Spinal cord (tissue), 10 donors: ENCODE measurements at places on chromosomes 11 and 22.

- H3K4me3 ChIP-seq, result no peak overlapping the region
- DNase-seq, result no peak
- H3K36me3 ChIP-seq, result no peaks in the 10 kb centered on the region
- H3K27me3 ChIP-seq, result peaks cover 53% of the 10 kb centered on the region
- H3K4me1 ChIP-seq, result peaks cover 25% of the 10 kb centered on the region
Observed at GRCh38 chr22:50535113-50535512, 5.3 kb upstream of the TYMP start.

DNA sequence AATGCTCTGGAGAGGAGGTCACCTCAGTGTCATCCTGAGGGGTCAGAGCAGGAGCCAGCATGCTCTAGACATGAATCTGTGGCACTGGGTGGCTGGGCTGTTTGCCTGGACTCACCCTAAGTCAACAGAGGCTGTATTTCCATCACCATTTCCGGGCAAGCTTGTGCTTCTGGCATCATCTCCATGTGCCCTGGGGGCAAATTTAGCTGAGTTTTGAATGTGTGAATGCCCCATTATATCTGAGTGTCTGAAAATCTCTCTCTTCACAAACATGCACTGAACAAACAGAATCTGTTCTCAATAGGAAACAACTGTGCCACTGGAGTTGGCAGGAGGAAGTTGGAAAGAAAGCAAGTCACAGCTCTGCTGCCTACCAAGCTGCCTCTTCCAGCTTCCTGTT, 356.2 kb downstream of the GRM5 start:
- peaks cover 3% of the 10 kb centered on the region for H3K4me1 ChIP-seq
- no peaks in the 10 kb centered on the region for H3K27me3 ChIP-seq
- DNase-seq, result peak; percentile 9
- peak overlapping the region; percentile 20 for H3K27ac ChIP-seq

DNA sequence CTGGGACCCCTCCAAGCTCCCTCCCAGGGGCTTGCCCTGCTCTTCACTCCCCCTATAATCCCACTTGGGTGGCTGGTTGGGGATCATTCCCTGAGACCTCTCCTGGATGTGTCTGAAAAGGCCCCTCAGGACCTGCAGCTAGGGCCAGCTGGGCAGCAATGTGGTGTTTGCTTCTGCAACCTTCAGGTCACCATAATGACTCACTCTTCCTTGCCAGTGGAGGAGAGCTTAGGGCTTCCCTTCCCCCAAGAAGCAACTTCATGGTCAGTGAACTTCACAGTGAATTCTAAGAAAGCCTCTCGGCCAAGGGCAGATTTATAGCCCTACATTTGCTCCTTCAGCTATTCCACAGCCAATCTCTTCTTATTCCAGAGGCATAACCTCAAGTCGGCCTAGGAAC, 45.1 kb upstream of the TSPAN18 start:
- H3K27ac ChIP-seq, result no peak overlapping the region
- H3K27me3 ChIP-seq, result no peaks in the 10 kb centered on the region
- H3K36me3 ChIP-seq, result no peaks in the 10 kb centered on the region
- peaks cover 8% of the 10 kb centered on the region for H3K4me1 ChIP-seq
- no peak overlapping the region for H3K4me3 ChIP-seq
- DNase-seq, result no peak

GRCh38 chr11:46877580-46877979, 31.5 kb upstream of the CKAP5 start:
- DNase-seq, result no peak
- H3K4me1 ChIP-seq, result no peaks in the 10 kb centered on the region
- peaks cover 69% of the 10 kb centered on the region for H3K36me3 ChIP-seq
- H3K27ac ChIP-seq, result no peak overlapping the region

DNA sequence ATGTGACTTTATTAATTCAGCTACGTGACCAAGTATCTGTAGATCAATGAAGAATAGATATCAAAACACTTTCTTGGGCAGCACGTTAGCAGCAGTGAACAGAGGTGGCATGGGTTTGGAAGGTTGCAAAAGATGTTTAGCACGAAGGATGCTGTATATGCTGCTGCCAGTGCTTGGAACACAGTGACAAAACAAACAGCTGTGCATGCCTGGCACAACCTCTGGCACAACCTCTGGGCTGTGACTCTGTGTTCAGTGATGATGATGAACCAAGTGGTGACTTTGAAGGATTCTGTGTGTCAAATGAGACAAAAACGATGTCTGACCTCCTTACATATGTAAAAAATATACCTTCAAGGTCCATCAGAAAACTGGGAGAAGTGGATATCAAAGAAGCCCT, 104.7 kb downstream of the TBC1D22A start:
- no peaks in the 10 kb centered on the region for H3K36me3 ChIP-seq
- no peaks in the 10 kb centered on the region for H3K27me3 ChIP-seq
- H3K4me3 ChIP-seq, result no peak overlapping the region
- H3K27ac ChIP-seq, result no peak overlapping the region
- peaks cover 5% of the 10 kb centered on the region for H3K4me1 ChIP-seq

GRCh38 chr11:108897071-108897481, 232.2 kb downstream of the DDX10 start:
- DNase-seq, result no peak
- H3K27ac ChIP-seq, result no peak overlapping the region

- peaks cover 27% of the 10 kb centered on the region for H3K4me1 ChIP-seq
- H3K4me3 ChIP-seq, result no peak overlapping the region
- DNase-seq, result no peak
- no peak overlapping the region for H3K27ac ChIP-seq
Observed at GRCh38 chr11:79381036-79381435, 59.8 kb downstream of the TENM4 start.

DNA sequence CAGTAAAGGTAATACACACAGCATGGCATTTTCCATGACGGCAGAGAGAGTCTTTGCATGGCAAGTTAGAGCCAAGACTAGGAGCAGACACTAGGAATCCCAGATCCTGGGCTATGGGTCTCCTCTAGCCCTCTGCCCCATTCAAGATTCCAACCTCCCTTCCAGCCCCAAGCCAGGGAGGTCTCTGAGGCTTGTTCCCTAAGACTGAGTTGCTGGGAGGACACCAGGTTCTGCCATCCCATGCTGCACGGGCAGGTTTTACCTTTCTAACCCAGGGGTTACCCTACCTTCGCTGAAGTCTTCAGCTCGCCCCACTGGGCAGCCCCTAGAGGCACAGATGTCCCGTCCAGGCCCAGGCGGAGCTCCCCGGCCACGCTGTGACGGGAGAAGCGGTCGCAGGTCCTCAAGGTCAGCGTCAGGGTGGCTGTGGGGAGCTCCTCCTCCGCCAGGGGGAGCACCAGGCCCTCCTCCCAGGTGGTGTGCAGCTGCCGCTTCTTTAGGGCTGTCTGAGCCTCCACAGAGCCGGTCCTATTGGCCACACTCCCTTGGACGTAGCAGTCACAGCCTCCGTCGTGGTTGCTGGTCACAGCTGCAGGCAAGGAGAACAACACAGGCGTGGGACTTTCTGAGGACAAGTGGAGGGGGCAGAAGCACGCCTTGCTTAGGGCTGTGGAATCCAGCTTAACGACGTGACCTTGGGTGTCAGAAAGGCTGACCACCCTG, 33.8 kb downstream of the SYT13 start:
- no peak for DNase-seq
- no peak overlapping the region for H3K27ac ChIP-seq
- H3K4me3 ChIP-seq, result no peak overlapping the region
- H3K36me3 ChIP-seq, result peaks cover 18% of the 10 kb centered on the region
- H3K4me1 ChIP-seq, result peaks cover 9% of the 10 kb centered on the region
- H3K27me3 ChIP-seq, result peaks cover 2% of the 10 kb centered on the region

DNA sequence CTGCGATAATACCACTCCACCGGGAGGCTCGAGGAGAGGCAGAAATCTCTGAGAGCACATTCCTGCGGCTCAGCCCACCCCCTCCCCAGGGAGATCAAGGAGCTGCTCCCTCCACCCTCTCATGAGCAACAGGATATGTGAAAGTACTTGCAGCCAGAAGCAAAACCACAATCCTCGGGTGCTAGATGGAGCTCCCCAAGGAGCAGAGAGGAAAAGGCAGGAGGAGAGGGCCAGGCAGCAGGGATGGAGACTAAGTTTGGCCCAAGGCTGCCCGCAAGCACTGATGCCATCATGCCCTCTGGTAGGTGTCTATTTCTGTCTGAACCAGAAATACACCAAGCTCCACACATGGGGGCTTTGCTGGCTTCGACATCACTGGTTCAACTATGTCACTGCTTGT, 22.3 kb downstream of the VPS37C start:
- H3K36me3 ChIP-seq, result peaks cover 27% of the 10 kb centered on the region
- H3K4me1 ChIP-seq, result peaks cover 18% of the 10 kb centered on the region
- DNase-seq, result no peak
- H3K4me3 ChIP-seq, result no peak overlapping the region
- no peak overlapping the region for H3K27ac ChIP-seq
- no peaks in the 10 kb centered on the region for H3K27me3 ChIP-seq

DNA sequence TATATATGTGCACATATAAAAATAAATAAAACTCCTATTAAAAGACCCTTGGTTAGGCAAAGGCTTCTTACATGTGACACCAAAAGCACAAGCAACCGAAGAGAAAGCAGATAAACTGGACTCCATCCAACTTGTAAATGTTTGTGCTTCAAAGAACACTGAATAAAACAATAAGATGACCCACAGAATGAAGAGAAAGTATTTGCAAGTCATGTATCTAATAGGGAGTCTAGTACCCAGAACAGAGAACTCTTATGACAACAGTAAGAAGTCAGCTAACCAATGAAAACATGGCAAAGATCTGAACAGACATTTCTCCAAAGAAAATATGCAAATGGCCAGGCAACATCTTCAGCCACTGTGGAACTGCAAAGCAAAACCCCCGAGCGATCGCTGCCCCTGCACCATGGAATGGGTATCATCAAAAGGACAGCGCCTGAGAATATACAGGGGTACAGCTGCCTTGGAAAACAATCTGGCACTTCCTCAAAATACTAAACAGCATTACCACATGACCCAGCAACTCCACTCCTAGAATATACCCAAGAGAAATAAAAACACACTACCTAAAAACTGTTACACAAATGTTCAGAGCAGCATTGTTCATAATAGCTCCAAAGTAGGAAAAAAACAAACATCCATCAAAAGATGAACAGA, 17.2 kb downstream of the BRD1 start:
- no peak overlapping the region for H3K4me3 ChIP-seq
- DNase-seq, result no peak
- no peaks in the 10 kb centered on the region for H3K4me1 ChIP-seq
- H3K27ac ChIP-seq, result no peak overlapping the region

DNA sequence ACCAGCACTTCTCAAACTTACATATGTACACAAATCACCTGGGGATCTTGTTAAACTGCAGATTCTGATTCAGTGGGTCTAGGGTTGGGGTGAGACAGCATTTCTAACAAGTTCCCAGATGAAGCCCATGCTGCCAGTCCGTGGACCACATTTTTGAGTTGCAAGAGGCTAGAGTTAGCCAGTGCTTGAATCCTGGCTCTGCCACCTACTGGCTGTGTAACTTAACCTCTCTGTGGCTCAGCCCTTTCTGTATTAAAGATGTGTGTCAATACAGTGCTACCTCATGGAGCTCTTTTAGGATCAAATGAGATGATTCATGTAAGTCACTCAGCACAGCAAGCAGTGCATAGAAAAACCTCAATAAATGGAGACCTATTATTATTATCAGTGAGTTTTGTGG, 90.2 kb upstream of the ISX start:
- no peaks in the 10 kb centered on the region for H3K4me1 ChIP-seq
- DNase-seq, result no peak
- H3K27me3 ChIP-seq, result no peaks in the 10 kb centered on the region
- H3K4me3 ChIP-seq, result no peak overlapping the region
